ENCODE measurements at places on chromosomes 2 and 18.

DNA sequence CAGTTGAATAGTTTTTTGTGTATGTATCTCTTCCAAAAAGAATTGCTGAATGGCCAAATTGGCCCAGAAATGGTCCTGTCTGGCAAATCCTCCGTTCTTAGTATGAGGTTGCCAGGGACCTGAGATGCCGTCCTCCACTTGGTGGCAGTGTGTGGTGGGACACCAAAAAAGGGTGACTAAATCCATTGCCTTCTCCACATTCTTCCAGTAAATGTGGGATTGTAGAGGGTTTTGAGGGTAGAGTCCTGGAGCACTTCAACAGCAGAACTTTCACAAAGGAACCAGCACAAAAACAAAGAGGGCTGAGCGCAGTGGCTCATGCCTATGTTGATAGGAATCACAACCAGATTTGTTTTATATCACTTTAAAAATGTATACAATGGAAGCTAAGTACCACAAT, 199.9 kb downstream of the BCL2 start:
- no peaks in the 10 kb centered on the region for H3K36me3 ChIP-seq
- H3K4me3 ChIP-seq = no peak overlapping the region
- H3K4me1 ChIP-seq = no peaks in the 10 kb centered on the region
- no peaks in the 10 kb centered on the region for H3K27me3 ChIP-seq
- no peak overlapping the region for H3K27ac ChIP-seq

GRCh38 chr2:37489536-37489935, 145.1 kb downstream of the QPCT start:
- H3K36me3 ChIP-seq = no peaks in the 10 kb centered on the region
- DNase-seq = no peak
- H3K27ac ChIP-seq = no peak overlapping the region
- no peak overlapping the region for H3K4me3 ChIP-seq
- no peaks in the 10 kb centered on the region for H3K4me1 ChIP-seq

DNA sequence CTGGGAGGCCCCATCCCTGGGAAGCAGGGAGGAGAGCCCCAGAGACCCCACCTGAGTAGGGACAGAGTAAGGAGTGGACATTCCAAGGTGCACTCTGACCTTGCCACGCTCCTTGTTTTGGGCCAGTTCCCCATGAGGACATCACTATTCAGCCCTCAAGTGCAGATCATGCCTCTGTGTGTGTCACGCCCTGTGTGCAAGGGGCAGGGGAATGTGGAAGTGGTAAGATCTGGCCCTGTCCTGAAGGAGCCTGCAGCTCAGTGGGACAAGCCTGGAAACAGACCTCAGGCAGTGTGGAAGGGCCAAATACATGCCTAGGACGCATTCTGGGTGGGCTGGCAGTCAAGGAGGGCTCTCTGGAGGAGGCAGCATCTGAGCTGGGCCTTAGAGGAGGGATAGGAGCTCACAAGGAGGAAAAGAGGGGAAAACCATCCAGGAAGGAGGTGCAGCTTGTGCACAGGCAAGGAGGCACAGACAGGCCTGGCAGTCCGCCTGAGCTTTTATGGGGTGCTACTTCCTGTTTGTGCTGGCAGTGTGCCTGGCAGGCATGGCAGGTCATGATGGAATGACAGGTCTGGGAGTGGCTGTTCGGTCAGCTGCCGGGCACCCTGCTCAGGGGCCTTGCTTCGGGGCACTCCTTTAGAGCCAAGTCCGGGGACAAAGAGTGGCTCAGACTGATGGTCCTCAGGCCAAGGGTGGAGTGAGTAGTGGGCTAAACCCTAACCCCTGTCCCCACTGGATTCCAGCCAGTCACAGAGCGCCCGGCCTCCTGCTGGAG, 3.3 kb downstream of the KLHL30 start:
- no peaks in the 10 kb centered on the region for H3K27me3 ChIP-seq
- H3K4me1 ChIP-seq = peaks cover 19% of the 10 kb centered on the region
- no peak overlapping the region for H3K4me3 ChIP-seq
- DNase-seq = peak; percentile 75
- H3K36me3 ChIP-seq = no peaks in the 10 kb centered on the region

- no peak overlapping the region for H3K4me3 ChIP-seq
- H3K27me3 ChIP-seq = no peaks in the 10 kb centered on the region
- H3K4me1 ChIP-seq = no peaks in the 10 kb centered on the region
Observed at GRCh38 chr2:88139203-88139702, 11.4 kb upstream of the FABP1 start.

GRCh38 chr18:31633392-31634330, 42.0 kb downstream of the TTR start:
- no peak for DNase-seq
- H3K4me1 ChIP-seq = no peaks in the 10 kb centered on the region
- H3K27ac ChIP-seq = no peak overlapping the region
- no peaks in the 10 kb centered on the region for H3K27me3 ChIP-seq

DNA sequence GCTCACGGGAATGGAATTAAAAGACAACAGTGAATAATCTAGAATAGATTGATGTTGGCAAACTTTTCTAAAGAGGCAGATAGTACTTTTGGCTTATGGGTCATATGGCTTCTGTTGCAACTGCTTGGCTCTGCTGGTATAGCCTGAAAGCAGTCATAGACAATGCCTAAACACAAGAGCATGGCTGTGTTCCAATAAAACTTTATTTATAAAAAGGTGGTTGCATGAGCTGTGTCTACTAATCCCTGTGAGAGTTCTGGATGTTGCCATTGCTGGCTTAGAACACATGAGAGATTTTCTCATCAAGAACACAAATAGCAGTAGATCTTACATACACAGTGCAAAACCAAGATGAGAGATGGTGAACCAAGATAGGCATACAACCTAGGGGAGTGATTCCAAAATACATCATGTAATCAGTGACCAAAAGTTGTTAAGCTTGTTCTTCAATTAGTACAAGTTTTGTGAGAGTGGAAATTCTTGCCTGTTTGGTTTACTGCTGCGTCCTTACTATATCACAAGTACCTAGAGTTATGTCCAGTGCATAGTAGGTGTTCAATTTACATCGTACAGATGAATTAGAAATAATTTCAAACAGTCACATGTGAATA, 380.0 kb downstream of the METTL4 start:
- no peak overlapping the region for H3K27ac ChIP-seq
- DNase-seq = no peak
- no peak overlapping the region for H3K4me3 ChIP-seq
- H3K4me1 ChIP-seq = no peaks in the 10 kb centered on the region
- H3K36me3 ChIP-seq = no peaks in the 10 kb centered on the region

DNA sequence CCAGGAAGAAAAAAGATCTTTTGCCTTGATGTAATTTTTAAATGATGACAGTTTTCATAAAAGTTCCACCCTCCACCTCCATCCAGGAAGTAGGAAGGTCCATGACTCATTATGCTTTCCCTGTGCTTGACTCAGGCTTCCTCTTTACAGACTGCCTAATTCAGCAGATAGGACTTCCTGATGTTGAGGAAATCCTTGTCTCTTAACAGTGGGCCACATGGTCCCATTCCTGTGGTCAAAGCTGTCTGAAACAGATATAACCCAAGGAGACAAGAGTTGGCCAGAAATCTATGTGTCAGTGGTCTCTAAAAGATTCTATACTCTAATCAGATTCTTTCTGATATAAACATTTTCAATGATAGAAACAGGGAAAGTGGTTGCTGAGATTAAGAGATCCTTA, 119.1 kb downstream of the BAZ2B start:
- no peak for DNase-seq
- no peaks in the 10 kb centered on the region for H3K36me3 ChIP-seq
- H3K4me1 ChIP-seq = no peaks in the 10 kb centered on the region
- H3K27ac ChIP-seq = peak overlapping the region; percentile 13
- H3K4me3 ChIP-seq = no peak overlapping the region

DNA sequence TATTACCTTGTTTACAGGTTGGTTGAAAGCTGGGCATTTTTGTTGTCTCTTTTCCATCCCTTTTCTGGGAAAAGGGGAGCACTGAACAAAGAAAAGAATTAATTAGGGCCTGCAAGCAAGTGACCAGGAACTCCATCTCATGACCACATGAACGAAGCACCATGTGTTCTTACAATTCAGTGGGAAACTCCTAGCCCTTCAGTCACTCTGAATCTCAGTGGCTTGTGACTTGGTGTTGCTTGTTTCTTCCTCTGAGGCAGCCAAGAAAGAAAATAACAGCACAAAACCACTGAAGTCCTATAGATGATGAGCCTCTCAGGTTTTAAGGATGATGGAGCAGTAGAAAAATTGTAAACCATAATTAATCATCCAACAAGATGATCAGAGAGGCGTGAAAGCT, 129.1 kb upstream of the CAB39 start:
- H3K4me1 ChIP-seq = no peaks in the 10 kb centered on the region
- H3K4me3 ChIP-seq = no peak overlapping the region
- H3K27me3 ChIP-seq = no peaks in the 10 kb centered on the region
- no peaks in the 10 kb centered on the region for H3K36me3 ChIP-seq
- no peak for DNase-seq
- no peak overlapping the region for H3K27ac ChIP-seq

DNA sequence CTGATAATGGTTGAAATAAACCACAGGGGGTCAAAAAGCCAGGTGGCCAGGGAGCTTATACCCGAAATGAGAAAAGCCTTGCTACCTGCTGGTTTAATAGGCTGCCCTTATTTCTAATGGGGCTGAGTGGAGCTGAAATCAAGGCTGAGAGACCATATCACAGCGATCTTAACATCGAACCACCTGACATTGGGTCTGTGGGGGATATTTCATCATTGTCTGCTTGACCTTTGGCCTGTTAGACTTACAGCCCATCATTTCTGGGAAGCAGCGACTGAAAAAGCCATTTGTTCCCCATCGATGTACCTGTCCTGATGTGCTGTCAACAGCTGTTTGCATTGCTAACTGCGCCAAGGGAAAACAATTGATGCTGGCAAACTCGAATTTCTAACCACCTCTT, 199.7 kb upstream of the SLC14A2 start:
- H3K27ac ChIP-seq = no peak overlapping the region
- H3K4me3 ChIP-seq = no peak overlapping the region
- no peaks in the 10 kb centered on the region for H3K36me3 ChIP-seq

- DNase-seq = no peak
- H3K27me3 ChIP-seq = no peaks in the 10 kb centered on the region
- no peak overlapping the region for H3K27ac ChIP-seq
- no peaks in the 10 kb centered on the region for H3K4me1 ChIP-seq
Observed at GRCh38 chr2:224187220-224187619, 148.1 kb upstream of the SERPINE2 start.

- DNase-seq = no peak
- H3K36me3 ChIP-seq = peaks cover 11% of the 10 kb centered on the region
- no peaks in the 10 kb centered on the region for H3K27me3 ChIP-seq
- no peak overlapping the region for H3K27ac ChIP-seq
Observed at GRCh38 chr18:79511671-79512301, 116.1 kb downstream of the NFATC1 start.

DNA sequence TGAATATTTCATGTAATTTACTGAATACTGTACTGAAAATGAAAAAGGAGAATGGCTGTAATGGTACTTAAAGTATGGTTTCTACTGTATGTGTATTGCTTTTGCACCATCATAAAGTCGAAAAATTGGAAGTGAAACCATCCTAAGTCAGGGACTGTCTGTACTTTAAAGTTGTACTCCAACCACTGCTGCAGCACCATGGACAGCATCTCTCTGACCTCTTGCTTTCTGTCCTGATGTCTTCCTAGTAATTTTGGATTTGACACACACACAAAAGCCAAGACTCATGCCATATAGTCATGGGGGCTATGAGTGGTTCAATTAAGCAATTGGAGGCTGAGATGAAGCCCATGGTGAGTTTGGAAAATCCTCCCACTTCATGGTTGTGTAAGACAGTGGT, 256.3 kb upstream of the PKDCC start:
- H3K27me3 ChIP-seq = no peaks in the 10 kb centered on the region
- H3K4me3 ChIP-seq = no peak overlapping the region
- no peak for DNase-seq
- no peaks in the 10 kb centered on the region for H3K36me3 ChIP-seq
- no peaks in the 10 kb centered on the region for H3K4me1 ChIP-seq

DNA sequence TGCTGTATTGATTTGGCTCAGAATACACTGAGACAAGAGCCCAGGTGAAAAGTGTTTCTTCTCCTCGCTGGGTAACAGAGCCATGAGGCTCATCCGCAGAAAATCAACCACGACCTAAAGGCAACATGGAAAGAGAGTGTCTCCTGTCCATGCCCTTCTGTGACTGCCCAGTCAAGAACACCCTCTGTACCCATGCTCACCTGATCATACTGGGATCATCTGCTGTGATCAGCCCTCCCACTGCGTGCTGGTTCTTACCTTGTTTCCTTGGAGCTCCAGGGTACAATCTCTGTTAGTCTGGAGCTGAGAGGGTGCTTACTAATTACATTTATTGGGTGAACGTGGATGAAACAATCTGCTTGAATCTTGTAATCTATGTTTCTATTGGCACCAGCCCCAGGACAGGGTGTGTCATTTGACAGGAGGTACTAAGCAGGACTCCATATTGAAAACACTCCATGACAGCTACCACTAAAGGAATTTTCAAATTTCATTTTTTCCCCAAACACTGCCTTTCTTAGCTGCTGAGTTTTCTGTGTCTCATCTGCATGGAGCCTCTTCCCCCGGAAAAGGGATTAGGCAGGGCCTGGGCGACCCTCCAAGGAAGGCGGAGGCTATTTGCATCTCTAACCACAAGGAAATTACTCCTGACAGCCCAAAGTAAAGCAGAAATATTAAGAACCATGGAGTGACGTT, 39.7 kb upstream of the GRP start:
- no peak overlapping the region for H3K27ac ChIP-seq
- DNase-seq = no peak
- no peaks in the 10 kb centered on the region for H3K36me3 ChIP-seq
- no peak overlapping the region for H3K4me3 ChIP-seq
- H3K27me3 ChIP-seq = peaks cover 3% of the 10 kb centered on the region

- peak; percentile 52 for DNase-seq
- H3K36me3 ChIP-seq = peaks cover 98% of the 10 kb centered on the region
- no peaks in the 10 kb centered on the region for H3K27me3 ChIP-seq
- H3K4me3 ChIP-seq = no peak overlapping the region
- H3K4me1 ChIP-seq = no peaks in the 10 kb centered on the region
Observed at GRCh38 chr18:45910405-45911023, 56.6 kb downstream of the EPG5 start.

Data from lower lobe of right lung (tissue), 2 donors.